ENCODE measurements at places on chromosomes 7 and 10.

DNA sequence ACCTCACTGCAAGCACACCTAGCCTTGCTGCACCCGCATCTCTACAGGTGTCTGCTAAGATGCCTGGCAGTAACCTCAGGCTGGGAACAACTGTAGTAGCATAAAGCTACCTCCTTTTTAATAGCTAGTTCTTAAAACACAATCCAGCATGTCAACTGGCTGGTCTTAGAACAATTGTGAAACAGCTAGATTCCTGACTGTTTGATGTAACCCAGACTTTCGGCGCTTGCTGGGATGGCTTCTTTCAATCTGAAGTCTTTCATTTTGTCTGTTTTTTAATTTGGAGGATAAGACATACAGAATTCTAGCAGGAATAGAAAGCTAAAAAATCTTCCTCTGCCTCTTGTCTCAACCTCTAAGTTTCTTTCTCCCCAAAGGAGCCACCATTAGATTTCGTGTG, 59.8 kb downstream of the GSDME start:
- DNase-seq: no peak

DNA sequence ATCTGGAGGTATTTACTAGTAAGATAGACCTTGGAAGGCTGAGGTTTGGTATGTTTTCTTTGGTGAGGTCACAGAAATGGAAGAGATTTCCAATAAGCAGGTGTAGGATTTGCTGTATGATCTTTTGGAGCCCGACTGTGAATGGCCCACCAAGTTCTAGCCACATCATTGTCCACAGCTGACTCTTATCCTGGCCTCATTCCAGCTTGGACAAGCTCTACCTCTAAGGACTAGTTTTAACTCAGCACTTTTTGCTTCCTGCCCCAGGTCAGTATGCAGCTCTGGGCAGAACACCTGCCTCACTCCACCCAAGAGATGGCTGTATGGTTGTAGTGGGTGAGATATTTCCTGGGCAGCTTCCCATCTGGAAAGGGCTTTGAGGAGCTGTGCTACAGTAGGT, 6.1 kb upstream of the CPA4 start:
- no peak for DNase-seq

GRCh38 chr7:29854257-29854938, 48.1 kb downstream of the WIPF3 start:
- DNase-seq: no peak

- DNase-seq: no peak
These were observed 94.8 kb downstream of the TCERG1L start for GRCh38 chr10:131216681-131217230.

DNA sequence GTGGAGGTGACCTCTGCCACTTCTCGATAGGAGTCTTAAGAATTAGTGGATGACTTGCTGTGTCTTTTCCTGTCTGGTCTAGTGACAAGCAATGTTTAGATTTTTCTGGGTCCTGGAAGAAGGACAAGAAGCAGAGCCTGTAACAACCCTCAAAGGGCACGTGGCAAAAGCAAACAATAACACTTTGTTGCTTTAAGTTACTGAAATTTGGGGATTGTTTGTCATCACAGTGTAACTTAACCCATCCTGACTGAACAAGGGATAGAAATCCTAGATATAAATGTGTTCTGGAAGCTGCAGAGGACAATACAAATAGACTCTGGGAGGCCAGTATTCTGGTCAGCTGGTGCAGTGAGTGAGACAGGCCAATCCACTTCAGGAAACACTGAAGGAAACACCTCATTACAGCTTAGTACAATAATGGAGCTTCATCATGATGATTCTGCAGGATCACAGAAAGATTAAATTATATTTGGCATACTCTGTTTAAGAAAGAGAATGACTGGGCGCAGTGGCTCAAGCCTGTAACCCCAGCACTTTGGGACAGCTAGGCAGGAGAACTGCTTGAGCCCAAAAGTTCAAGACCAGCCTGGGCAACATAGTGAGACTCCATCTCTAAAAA, 23.3 kb downstream of the ENKUR start:
- no peak for DNase-seq

- DNase-seq: peak; percentile 15
These were observed 655 bp downstream of the PTPRE start for GRCh38 chr10:127907411-127908105.

GRCh38 chr10:22005763-22006162, 2.2 kb upstream of the DNAJC1 start:
- no peak for DNase-seq

- no peak for DNase-seq
These were observed 69.1 kb upstream of the MXI1 start for GRCh38 chr10:110138197-110138812.

GRCh38 chr7:16205466-16205865, 215.9 kb downstream of the CRPPA start:
- DNase-seq: no peak

DNA sequence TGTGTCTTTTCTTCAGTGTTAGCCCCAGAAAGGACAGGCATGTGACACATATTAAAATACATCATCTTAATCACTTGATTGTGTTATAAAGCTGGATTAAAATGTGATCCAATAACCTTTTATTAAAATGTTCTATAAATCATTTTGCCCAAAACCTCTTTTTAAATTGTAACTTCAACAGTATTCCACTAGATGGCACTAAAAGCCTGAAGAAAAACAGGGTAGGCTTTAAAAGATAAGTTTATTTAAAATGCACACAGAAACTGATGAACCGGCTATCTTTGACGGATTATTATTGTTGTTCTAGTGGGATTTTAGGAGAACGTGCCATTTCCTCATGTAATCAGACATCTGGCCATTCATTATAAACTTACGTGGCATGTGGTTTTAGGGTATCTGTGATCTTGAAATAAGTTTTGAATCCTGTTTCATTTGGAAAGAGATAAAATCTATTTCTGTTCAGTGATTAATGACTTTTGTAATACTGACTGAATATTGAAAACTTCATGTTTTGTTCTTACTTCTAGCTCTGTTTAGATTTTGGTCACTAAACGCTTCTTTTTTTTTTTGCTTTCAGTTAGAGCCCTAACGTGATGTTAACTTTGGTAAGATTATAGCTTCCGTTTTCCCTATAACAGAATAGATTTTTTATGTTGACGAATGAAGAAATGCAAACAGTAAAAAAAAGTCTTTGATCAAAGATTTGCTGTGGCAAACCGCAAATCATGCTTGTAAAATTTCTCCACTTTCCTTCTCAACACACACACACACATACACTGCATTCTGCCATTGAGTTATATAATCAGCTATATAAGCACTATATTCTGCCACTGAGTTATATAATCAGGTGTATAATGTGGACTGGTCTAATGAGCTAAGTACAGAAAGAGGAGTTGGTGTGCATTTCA, 13.6 kb downstream of the VPS50 start:
- DNase-seq: no peak

DNA sequence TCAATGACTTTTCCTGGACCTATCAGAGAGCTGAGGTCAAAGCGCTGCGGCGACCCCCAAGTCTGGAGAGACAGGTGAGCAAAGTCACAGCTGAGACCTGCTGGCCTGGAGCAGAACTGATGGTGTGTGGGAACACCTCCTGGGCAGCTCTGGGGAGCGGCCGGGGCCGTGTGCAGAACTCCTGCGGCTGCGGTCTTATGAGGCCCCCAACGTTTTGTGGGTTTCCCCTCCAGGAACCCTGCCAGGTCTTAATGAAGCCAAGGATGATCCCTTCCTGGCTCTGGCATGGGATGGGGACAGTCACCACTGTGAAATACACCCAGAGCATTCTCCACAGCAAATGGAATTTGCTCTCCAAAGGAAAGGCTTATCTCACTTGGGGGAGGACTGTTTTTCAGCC, 26.1 kb downstream of the DPYSL4 start:
- DNase-seq: no peak

DNA sequence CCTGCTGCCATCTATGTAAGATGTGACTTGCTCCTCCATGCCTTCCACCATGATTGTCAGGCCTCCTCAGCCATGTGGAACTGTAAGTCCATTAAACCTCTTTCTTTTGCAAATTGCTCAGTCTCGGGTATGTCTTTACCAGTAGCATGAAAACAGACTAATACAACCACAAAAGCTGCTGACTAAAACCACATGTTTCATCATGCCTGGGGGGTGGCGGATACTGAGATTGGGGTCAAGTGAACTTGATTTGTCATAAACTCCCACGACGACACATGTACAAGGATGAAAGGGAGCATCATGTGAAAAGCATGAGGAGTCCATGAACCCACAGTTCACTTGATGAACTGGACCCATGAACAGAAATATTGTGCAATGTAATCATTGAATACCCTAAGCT, 134.9 kb upstream of the ANK3 start:
- peak; percentile 39 for DNase-seq

- DNase-seq: no peak
These were observed 61.7 kb downstream of the C10orf105 start for GRCh38 chr10:71657604-71658466.

DNA sequence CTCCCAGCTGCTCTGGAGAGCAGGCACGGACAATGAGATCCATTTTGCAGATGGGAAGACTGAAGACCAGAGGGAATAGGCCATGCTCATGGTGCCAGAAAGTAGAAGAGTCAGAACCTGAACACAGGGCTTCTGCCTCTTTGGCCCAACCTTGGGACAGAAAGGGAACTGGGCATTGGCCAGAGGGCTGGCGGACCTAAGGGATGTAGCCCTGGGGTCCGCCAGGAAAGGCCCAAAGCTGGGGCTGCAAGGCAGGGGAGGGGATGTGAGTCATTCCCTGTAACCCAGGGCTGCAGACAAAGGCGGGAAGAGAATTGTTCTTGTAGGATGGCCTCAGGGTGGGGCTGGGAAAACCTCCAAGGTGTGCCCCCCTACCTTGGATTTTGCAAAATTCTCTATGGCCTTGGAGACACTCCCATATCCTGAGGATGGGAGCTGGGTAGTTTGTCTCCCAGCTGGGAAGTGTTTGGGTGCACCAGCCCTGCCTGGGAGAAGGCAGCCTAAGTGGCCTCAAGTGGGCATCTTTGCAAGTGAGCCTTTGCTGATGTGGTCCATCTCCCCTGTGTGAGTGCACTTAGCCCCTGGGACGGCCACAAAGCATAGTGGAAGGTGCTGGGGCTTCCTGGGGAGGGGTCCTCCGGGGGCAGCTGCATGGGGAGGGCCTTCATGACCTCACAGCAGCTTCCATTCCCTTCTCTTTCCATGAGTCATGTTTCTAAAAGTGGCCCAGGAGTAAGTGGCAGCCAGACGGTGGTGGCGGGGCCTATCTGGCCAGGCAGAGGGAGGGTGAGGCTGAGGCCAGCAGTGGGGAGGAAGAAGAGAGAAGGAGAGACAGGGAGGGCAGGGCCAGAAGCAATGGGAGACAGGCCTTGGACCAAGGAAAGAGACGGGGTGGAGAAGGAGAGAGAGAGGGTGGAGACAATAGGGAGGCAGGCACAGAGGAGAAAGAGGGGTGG, 9.2 kb downstream of the AQP1 start:
- DNase-seq: no peak

- DNase-seq: no peak
These were observed 81.1 kb downstream of the IDE start for GRCh38 chr10:92492748-92493240.

GRCh38 chr10:25047591-25048301, 31.3 kb downstream of the THNSL1 start:
- DNase-seq: no peak

GRCh38 chr10:43253461-43254198, 13.2 kb downstream of the RASGEF1A start:
- no peak for DNase-seq

GRCh38 chr7:73354821-73355220, 26.9 kb downstream of the FKBP6 start:
- DNase-seq: no peak

DNA sequence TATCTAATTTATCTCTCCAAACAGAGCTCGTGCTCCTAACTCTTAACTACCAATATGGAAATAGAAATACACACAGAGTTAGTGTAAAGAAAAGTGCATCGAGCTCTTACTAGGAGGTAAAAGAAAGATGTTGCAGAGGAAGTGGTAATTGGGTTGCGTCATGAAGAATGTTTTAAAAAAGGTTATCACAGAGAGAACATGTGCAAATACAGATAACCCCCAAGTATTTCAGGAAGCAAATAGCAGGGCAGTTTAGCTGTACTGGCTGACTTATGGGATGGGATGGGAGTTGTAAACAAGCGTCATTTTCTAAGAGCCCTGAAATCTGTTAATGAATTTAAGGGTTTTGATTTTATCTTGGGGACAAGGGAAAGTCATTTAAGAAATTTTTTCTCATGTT, 153.9 kb downstream of the AGMO start:
- DNase-seq: no peak

DNA sequence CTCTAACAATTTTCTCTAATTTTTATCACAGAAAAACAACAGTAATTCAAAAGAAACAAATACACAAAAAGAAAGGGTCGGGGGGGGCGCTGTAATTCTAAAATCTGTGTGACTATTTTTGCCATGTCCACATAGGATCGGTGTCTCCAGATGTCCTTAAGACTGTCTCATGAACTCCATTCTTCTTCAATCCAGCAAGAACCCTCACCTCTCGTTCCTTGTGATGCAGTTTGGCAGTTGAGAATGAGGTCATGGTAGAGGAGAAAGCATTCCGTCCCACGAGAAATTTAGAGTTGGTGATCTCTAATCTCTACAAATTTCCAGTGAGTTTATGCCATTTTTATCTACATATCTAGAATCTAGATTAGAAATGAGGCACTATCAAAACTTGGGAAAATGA, 394.7 kb downstream of the TFEC start:
- no peak for DNase-seq

DNA sequence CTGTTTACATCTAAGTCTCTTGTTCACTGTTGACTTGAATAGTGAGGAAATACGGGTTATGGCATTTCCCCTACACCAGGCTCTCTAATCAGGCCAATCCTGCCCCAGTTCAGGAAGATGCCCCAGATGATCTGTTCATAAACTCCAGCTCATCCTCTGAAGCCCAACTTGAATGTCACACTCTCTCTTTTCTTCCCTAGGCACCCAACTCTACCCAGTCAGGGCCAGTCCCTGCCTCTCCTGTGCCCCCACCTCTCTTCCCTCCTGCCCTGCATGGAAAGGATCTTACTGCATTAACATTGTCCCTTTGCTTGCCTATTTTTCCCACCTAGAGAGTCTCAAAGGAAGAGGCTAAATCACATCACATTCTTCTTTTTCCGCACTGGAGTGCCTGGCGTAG, 10.6 kb upstream of the TRPV6 start:
- no peak for DNase-seq

Data from activated CD4-positive, alpha-beta T cell treated with anti-CD3 and anti-CD28 coated beads for 48 hours (primary cell).